ENCODE measurements at places on chromosomes 12 and 14.

- no peak for DNase-seq
These were observed 102.2 kb downstream of the SSPN start for GRCh38 chr12:26297396-26298070.

DNA sequence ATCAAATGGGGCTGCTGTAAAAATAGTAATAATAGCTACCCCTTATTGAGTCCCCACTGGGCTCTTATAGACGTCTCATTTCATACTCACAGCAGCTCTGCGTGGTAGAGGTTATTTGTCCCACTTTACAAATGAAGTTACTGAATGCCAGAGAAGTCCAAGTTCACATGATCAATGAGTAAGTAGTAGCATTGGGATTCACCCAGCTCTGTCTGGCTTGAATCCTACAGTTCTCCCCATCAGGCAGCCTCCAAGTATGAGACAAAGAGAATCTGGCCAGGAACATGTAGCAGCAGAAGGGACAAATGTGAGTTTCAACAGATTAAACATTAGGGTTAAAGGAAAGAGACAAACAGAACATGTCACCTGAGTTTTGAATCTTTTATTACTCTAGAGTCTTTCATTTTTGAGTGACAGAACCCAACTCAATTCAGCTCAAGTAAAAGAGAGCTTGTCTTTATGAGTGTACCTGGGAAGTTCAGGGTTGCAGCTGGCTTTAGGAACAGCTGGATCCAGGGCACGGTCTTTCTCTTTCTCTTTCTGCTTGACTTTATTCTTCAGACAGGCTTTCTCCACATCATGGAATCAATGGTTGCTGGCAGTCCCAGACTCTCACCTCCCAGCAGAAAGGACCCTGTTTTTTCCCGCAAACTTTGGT, 64.1 kb upstream of the JDP2 start:
- DNase-seq, result no peak

DNA sequence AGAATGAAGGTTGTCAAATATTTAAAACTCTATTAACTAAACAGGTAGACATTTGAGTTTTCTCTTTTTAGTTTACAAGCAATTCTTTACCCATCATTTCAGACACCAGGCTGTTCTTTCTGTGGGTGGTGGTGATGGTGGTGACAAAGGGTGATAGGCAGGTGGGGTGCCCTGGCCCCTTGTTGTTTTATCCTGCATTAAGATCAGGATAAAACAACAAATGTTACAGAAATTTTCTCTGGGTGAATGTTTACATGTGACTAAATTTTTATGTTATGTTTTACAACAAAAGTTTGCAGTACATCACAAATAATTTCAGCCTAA, 85.9 kb upstream of the MDM1 start:
- DNase-seq, result no peak

DNA sequence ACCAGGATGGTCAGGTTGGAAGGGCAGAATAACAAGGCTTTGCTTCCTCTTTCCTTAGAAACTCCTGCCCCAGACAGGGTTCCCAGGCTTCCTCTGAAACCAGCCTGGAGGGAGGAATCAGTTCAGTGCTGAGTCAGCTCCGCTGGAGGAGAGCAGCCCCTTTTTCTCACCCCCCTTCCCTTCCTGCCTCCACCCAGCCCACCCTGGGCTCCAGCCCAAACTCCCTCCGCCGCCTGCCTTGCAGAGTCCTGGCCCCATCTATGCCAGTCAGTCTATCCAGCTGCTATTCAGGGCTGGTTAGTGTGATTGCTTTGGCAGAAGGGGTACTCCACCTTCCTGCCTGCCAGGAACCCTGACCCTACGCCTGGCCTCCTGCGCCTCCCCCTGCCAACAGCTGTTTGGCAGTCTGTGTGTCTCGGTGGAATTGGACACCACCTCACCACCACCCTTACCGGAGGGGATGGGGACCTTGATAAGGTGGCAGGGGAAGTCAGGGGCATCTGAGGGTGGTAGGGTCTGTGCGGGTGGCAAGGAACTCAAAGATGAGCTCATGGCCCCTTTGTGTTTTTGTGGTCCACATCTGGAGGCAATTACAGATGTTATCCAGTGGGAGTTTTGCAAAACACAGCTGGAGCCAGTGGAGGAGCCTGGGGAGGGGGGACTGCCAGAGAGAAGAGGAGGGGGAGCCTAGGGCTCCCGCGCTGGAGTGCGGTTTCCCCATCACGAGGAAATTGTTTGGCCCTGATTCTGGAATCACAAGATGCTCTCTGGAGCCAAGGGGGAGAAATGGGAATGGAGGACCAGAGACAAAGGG, 12.2 kb downstream of the MMP14 start:
- no peak for DNase-seq

- DNase-seq, result no peak
These were observed 254.0 kb upstream of the SRRM4 start for GRCh38 chr12:118727196-118727978.

DNA sequence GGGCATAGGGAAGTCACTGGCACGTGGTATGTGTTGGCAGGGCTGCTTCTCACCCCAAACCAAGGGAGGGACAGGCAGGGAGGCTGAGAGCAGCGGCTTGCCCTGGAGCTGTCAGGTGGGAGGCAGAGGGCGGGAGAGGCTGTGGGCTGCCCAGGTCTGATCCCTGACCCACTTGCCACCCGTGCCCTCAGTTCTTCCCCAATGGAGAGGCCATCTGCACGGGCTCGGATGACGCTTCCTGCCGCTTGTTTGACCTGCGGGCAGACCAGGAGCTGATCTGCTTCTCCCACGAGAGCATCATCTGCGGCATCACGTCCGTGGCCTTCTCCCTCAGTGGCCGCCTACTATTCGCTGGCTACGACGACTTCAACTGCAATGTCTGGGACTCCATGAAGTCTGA, 4.7 kb downstream of the GNB3 start:
- DNase-seq, result no peak

- no peak for DNase-seq
These were observed 67.2 kb upstream of the PTGR2 start for GRCh38 chr14:73784181-73784987.

GRCh38 chr14:72017290-72017689, 85.1 kb downstream of the RGS6 start:
- no peak for DNase-seq

GRCh38 chr12:116563262-116563661, 4.1 kb downstream of the MAP1LC3B2 start:
- no peak for DNase-seq

- DNase-seq, result no peak
These were observed 9.0 kb upstream of the MLEC start for GRCh38 chr12:120677765-120678473.

- DNase-seq, result no peak
These were observed 356.2 kb downstream of the NELL2 start for GRCh38 chr12:44519931-44520330.

DNA sequence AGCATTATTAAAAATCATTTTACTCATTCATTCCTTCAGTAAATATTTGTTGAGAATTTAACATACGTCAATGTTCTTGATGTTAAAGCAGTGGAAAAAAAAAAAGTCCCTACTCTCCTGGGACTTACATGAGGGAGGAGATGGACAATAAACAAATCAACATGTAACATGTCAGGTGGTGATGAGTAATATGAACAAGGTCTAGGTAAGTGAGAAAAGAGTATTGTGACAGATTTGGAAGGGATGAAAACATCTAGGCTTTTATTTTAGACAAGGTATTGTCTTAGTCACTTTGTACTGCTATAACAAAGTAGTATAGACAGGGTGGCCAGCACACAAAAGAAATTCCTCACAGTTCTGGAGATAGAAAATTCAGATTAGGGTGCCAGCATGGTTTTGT, 167.2 kb downstream of the FSCB start:
- DNase-seq, result no peak

GRCh38 chr12:75893765-75894164, 137.8 kb downstream of the PHLDA1 start:
- no peak for DNase-seq

- no peak for DNase-seq
These were observed 386.7 kb downstream of the LRIG3 start for GRCh38 chr12:58533652-58534051.

DNA sequence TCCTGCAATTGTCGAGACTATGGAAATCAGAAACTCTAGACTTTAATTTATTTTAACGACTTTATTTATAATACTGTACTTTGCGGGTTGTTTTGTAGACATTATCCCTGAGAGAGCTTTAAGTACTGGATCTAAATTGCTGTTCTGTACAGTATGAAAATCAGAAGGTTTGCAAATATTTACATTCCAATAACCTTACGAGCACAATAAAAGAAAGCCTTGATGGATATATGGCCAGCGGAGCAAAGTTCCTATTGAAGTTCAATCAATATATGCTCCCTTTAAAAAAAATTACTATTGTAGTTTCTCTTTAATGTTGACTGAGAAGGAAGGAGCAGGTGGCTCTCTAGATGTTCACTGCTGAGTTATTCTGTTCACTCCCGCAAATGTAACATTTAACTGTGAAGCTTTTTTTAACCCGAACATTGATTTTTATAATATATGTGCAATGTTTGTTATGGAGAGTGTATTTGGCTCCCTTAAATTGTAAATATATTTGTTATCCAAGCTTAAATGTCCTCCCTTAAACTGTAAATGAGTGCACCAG, 235.3 kb downstream of the PLCZ1 start:
- DNase-seq, result no peak

DNA sequence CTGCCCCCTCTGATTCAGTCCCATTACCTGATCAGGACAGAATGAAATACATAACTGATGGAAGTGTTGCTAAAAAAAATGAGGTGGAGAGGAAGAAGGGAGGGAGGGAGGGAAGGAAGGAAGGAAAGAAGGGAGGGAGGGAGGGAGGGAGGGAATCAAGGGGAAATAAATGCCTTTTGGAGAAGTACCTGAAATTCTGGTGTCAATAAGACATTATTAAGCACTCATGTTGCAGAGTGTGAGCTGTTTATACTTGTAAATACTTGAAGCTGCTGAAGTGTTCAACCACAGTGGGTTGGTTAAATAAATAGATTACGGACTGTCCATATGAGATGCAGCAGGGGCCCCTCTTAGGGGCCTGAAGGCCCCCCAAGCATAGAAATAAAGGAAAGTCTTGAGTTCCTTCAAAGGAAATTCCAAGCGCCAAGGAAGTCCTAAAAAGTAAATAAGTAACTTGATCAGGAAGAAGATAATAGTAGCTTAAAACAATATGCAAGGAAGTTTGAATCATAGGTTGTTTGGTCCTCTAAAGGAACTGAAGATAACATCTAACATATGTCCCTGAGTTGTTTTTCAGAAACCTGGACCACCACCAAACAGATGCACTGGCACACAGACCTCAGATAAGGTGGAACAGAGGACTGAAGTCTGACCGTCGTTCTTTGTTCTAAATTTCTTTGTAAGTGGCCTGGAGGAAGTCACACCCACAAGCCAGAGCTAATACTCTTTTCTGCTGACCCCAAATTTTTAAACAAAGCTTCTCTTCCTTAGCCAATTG, 110.8 kb downstream of the SEC23A start:
- no peak for DNase-seq

- DNase-seq, result no peak
These were observed 91.6 kb upstream of the PTPRQ start for GRCh38 chr12:80352474-80352873.

DNA sequence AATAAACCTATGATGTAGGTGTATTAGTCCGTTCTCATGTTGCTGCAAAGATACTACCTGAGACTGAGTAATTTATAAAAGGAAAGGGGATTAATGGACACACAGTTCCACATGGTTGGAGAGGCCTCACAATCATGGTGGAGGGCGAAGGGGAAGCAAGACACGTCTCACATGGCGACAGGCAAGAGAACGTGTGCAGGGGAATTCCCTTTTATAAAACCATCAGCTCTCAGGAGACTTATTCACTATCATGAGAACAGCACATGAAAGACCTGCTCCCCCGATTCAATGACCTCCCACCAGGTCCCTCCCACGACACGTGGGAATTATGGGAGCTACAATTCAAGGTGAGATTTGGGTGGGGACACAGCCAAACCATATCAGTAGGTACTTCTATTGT, 58.7 kb upstream of the DICER1 start:
- no peak for DNase-seq

- no peak for DNase-seq
These were observed 13.0 kb downstream of the TCP11L2 start for GRCh38 chr12:106315523-106315922.

DNA sequence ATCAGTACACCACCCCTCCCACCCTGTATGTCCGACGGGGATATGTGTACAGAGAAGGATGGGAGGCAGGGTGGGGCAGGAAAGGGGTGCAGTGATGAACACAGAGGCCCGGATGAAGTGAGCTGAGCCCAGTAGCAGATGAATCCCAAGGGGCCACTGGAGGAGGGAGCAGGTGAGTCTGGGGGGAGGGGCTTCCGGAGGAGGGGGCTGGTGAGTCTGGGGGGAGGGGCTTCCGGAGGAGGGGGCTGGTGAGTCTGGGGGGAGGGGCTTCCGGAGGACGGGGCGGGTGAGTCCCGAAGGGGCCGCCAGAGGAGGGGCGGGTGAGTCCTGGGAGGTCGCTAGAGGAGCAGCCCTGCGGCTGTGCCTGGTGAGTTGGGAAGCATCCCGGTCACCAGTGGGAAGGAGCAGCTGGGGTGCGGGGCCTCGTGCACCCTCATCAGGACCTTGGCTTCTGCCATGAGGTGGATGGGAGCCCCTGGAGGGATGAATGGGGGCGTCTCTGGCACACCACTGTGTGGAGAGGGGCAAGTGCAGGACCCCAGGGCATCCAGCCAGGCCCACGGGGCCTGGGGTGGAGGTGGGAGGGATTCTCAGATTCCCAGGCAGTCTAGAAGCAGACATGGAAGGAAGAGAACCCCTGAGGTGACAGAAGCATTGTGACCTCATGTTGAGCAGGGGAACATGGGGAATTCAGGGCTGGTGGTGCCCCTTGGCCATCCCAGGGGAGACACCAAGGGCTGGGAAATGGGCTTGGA, 14.0 kb downstream of the BEGAIN start:
- no peak for DNase-seq

Data from activated naive CD4-positive, alpha-beta T cell (primary cell).